Stimulated activated CD8-positive, alpha-beta memory T cell treated with anti-CD3 and anti-CD28 coated beads, Interleukin-15, amount 100 ng/mL, for 1 hour (primary cell): ENCODE measurements at places on chromosomes 1 and 21.

GRCh38 chr1:22922640-22923039, 50.0 kb downstream of the LACTBL1 start:
- no peak for DNase-seq

GRCh38 chr21:41406340-41406739, 19.7 kb upstream of the MX1 start:
- DNase-seq = no peak

GRCh38 chr1:160405331-160405877, 5.0 kb downstream of the VANGL2 start:
- DNase-seq = no peak

GRCh38 chr1:172628401-172628800, 30.5 kb upstream of the FASLG start:
- no peak for DNase-seq

GRCh38 chr1:61081686-61082310, 563 bp upstream of the NFIA start:
- no peak for DNase-seq
